ENCODE measurements at places on chromosomes 5 and 9. TPM values are rescaled to one million over a fixed set of nuclear protein-coding genes. Genes with fewer than 3 reads are reported as not detected.

Gene HTR4
- polyA plus RNA-seq = 0.11 TPM

GRCh38 chr9:131091352-131091992 is 4.9 kb upstream of the AIF1L start:
- no peak for DNase-seq

GRCh38 chr5:131786036-131786435 is 10.8 kb downstream of the FNIP1 start:
- DNase-seq = no peak

Gene TMEM215
- polyA plus RNA-seq = 0.54 TPM

Measured in left renal cortex interstitium (tissue), 4 donors.